Naive thymus-derived CD4-positive, alpha-beta T cell (primary cell): ENCODE measurements at places on chromosomes 6 and 20. TPM values are rescaled to one million over a fixed set of nuclear protein-coding genes. Genes with fewer than 3 reads are reported as not detected.

POM121L2 gene
- polyA plus RNA-seq = not detected

PNLDC1 gene
- polyA plus RNA-seq = not detected

IL17A gene
- not detected for polyA plus RNA-seq

ABHD16B gene
- 1.1 TPM for polyA plus RNA-seq

NKAIN4 gene
- not detected for polyA plus RNA-seq

PKHD1 gene
- not detected for polyA plus RNA-seq

PPP1R3D gene
- 1.7 TPM for polyA plus RNA-seq

PAK5 gene
- polyA plus RNA-seq = not detected

TMC2 gene
- polyA plus RNA-seq = not detected

DLL1 gene
- polyA plus RNA-seq = 0.60 TPM

PGC gene
- polyA plus RNA-seq = not detected

PNPLA1 gene
- not detected for polyA plus RNA-seq

TGM3 gene
- polyA plus RNA-seq = not detected

FGD2 gene
- polyA plus RNA-seq = 0.25 TPM

SNX9 gene
- polyA plus RNA-seq = 23.8 TPM

SLC26A8 gene
- not detected for polyA plus RNA-seq

NFKBIE gene
- 4.9 TPM for polyA plus RNA-seq

LY6G6C gene
- polyA plus RNA-seq = not detected

COL9A3 gene
- polyA plus RNA-seq = not detected

SAMD3 gene
- polyA plus RNA-seq = 62.6 TPM

SLC12A5 gene
- polyA plus RNA-seq = not detected
